ENCODE measurements at places on chromosomes 7 and 10.

GRCh38 chr7:90701021-90701420 lies 104.9 kb downstream of the CDK14 start:
- no peak for DNase-seq

- DNase-seq, result no peak
These were observed 196.4 kb downstream of the ADRA2A start for GRCh38 chr10:111273235-111273634.

GRCh38 chr10:5457741-5458140 lies 41.6 kb downstream of the CALML5 start:
- DNase-seq, result no peak

- DNase-seq, result peak; percentile 27
These were observed 209.1 kb downstream of the TRIL start for GRCh38 chr7:28748933-28749584.

GRCh38 chr7:40234046-40234445 lies 99.2 kb downstream of the SUGCT start:
- no peak for DNase-seq

DNA sequence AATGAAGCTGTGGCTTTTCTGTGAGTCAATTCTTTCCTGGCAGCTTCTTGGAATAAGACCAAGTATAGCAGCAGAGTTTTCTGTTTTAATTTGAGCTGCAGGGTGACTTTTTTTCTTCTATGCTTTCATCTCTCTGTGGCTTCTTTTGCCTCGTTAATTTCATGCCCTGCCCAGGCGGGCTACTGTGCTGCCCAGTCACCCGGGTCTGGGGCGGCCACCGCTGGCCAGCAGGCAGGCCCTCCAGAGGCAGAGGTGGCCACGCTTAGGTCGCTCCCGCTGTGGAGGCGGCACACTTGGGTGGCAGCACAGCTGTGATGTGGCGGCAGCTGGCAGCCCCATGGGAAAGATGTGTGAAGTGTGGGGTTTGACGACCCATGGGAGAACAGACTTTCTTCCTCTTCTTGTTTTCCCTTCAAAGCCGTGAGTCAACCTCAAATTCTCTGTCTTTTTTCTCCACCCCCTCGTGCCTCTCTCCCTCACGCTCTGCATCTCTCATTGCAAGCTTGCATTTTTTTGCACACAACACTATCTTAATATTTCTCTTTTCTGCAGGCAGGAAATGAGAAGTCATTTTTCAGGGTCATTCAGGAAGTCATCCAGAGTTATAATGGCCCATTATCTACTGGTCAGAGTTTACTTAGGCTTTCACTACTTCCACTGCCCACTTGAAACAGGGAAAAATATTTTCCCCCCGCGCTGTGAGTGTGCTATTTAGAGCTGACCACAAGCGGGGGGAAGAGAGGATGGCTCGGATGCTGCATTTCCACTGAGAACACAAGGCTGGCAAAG lies 67.8 kb downstream of the EGFR start:
- DNase-seq, result peak; percentile 3

- DNase-seq, result no peak
These were observed 202.2 kb downstream of the ZEB1 start for GRCh38 chr10:31520986-31521831.

- no peak for DNase-seq
These were observed 33.2 kb downstream of the PITRM1 start for GRCh38 chr10:3139216-3139910.

DNA sequence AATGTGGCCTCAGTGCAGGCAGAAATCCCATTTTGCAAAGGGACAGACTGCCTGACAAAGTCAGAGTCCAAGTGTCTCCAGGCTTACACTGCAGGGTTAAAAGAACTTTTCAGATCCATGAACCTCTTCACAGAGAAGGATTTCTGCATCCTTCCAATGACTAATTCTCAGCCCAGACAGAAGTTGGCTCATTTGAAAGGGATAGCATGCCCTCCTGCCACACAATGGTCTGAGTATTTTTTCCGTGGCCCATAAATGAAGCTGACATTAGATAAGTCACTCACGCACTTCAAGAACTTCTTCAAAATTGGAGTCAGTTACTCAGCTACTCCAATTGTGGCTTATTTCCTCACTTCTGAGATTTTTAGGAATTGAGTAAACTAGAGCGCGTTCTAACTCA lies 170.2 kb downstream of the PLXNA4 start:
- DNase-seq, result no peak
